Stimulated activated CD8-positive, alpha-beta memory T cell treated with anti-CD3 and anti-CD28 coated beads, Interleukin-7, amount 100 ng/mL, for 1 hour (primary cell): ENCODE measurements at places on chromosomes 6 and 20.

DNA sequence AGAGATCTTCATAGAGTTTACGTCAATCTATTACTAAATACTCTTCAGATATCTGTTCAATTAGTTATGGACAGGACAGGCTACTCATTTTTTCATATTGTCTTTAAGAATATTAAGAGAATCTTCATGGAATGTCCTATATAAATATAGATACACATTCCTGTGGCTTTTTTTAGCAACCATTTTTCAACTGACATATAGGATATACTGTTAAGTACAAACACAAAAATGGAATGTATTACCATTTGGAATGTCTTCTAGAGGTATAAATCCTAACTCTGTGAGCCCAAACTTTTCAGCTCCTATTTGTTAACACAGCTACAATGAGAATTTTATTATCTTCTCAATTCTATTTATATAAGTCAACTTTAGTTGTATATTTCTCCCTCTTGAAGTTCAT, 239.6 kb upstream of the DEFB112 start:
- no peak for DNase-seq

GRCh38 chr20:43543138-43543537, 15.7 kb upstream of the SGK2 start:
- DNase-seq: no peak

DNA sequence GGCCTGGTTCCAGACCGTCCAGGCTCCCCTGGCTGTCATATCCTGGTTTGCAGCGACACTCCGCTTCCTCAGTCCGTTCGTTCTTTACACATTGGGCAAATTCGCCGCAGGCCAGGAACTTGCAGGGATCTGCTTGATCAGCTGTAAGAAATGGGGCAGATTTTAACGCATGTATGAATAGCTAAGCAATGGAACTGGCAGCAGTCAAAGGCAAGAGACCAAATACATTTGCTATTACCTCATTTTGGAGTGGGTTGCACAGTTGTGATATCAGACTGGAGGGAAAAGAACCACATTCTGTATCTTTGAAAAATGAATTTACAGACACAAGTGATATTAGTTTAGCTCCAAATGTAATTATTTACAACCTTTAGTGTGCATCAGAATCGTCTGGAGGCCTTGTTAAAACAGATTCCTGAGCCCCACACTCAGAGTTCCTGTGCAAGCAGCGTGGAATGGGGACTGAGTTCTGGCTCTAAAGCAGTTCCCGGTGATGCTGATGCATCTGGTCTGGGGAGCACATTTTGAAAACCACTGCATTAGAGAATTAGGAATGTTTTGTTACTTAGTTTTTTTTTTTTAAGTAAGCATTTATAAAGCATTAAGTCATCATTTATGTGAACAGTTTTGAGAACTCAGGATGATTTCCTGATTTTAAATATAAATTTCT, 141.3 kb downstream of the IMPG1 start:
- no peak for DNase-seq

GRCh38 chr6:4012826-4013225, 66.1 kb downstream of the FAM217A start:
- DNase-seq: no peak

DNA sequence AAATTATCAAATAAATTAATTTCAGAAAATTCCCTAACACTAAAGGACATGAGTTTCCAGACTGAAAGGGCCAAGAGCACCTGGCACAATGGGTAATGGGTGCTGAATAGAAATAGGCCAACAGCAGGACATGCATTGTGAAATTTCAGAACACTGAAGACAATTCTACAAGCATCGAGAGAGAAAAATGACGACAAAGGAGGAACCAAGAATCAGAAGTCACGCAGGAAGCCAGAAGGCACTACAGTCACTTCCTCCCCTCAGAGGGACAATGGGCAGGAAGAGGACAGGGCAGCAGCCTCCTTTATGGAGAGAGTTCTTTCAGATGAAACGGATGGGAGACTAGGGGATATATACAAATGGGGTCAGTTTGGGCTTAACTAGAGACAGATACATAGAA, 29.6 kb downstream of the PCNA start:
- DNase-seq: no peak

DNA sequence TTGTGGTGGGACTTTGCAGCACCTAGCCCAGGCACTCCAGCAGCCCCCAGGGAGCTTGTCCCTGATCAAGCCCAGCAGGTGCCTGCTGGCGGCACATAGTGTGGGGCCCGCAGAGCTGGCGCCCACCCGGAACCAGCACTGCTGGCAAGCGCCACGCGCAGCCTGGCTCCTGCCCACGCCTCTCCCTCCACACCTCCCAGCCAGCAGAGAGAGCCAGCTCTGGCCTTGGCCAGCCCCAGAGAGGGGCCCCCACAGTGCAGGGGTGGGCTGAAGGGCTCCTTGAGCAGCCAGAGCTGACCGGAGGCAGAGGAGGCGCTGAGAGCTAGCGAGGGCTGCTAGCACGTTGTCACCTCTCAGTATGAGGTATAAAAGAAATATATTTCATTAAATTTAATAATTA, 716.5 kb upstream of the MAP3K7 start:
- no peak for DNase-seq

DNA sequence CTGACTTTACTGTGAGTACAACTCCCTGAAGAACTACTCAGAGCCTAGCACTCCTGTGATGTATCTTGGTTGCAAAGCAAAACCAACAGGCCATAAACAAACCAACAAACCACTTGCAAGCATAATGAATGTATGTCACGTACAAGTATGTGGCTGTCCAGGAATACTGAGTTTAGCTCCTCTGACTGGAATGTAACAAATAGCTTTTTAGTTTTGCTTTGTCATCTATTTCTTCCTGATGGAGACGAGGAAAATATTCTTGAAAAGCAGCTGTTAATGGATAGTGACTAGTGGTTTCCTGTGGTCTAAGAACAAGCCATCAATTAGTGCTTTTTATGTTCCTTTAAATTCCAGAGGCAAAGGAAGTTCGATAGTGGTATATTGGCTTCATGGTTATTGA, 101.9 kb upstream of the LY86 start:
- no peak for DNase-seq

GRCh38 chr6:72742001-72742673, 120.3 kb downstream of the KCNQ5 start:
- no peak for DNase-seq

DNA sequence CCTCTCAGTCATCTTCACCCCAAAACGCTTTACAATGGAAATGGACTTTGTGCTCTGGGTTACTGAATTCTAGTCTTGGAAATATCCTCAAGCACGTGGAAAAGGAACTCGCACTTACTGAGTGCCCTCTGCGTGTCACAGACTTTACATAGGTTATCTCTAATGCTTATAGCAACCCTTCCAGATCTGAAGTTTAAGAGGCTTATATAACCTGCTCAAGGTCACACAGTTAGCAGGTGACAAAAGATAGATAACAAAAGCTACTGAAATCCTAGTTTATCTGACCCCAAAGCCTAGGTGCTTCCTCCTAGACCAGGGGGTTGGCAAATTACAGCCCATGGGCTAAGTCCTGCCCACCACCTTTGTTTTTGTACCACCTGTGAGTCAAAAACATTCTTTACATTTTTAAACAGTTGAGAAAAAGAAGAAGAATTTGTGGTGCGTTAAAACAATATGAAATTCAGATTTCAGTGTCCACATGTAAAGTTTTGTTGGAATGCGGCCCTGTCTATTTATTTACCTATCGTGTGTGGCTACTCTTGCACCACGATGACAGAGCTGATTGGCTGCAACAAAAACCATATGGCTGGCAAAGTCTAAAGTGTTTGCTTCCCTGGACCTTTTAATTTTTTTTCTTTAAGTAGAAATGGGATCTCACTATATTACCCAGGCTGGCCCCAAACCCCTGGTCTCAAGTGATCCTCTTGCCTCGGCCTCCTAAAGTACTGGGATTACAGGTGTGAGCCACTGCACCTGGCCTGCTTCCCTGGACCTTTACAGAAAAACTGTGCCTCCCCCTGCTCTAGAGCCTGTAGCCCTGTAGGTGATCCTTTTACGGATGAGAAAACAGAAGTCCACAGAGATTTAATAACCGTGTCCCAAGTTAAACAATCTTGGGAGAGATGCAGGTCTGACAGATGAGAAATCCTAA, 110.2 kb upstream of the RREB1 start:
- DNase-seq: no peak

DNA sequence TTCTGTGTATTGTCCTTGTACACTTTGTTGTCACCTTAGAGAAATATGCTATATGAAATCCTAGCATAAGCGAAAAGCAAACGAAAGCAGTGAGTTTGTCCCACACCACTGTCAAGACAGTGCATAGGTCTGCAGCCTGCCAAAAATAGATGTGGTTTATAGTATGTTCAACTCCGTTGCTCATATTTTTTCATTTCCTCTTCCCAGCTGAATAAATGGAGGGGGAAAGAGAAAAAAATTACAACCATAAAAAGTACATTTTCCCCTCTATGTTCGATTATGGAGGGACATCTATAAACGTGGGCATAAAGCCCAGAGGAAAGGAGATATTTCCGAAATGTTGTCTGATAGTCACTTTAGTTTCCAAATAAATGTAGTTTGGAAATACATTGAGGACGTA, 25.8 kb downstream of the PRL start:
- no peak for DNase-seq

- no peak for DNase-seq
Measured at GRCh38 chr6:116836606-116837342, 7.9 kb upstream of the GPRC6A start.

- DNase-seq: no peak
Measured at GRCh38 chr6:48474136-48474535, 363.1 kb upstream of the PTCHD4 start.

- no peak for DNase-seq
Measured at GRCh38 chr6:5127106-5127687, 42.1 kb downstream of the PPP1R3G start.

DNA sequence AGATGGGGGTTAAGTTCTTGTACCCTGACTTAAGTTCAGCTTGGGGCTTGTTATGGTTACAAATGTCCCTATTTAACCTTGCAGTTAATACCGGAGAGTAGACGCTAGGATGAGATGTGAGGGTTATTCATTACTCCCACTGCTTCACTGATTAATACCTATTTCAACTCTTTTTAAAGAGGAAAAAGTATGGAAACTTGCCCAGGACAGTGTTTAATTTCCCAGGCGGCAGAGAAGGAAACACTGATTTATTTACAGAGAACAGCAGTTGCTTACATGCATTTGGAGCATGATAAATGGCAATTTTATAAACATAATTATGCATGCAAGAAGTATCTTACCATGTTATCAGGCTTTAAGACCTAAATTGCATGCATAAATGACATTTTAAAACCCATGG, 137.7 kb downstream of the RCAN2 start:
- no peak for DNase-seq

GRCh38 chr6:126513198-126513597, 173.3 kb downstream of the CENPW start:
- DNase-seq: no peak

- no peak for DNase-seq
Measured at GRCh38 chr6:43093436-43094289, 17.5 kb downstream of the PTK7 start.

DNA sequence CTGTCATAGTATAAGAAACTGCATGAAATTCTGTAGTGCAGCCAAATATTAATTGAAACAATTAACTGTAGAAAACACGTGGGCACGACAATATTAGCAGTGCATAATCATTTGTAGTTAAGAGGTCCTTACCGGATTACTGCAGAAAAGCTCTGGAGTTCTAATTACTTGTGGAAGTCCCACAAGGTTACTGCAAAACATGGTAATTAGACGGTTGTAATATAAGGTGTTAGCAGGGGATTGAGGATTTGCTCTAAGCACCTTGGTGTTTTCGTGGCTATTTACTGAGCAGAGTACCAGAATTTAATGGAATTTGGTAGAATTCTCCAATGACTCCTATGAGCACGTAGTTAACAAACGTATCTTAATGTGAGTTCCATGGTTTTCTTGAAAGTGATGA, 473.6 kb upstream of the AGPAT4 start:
- DNase-seq: no peak

GRCh38 chr6:40282986-40283385, 304.2 kb downstream of the LRFN2 start:
- DNase-seq: no peak

DNA sequence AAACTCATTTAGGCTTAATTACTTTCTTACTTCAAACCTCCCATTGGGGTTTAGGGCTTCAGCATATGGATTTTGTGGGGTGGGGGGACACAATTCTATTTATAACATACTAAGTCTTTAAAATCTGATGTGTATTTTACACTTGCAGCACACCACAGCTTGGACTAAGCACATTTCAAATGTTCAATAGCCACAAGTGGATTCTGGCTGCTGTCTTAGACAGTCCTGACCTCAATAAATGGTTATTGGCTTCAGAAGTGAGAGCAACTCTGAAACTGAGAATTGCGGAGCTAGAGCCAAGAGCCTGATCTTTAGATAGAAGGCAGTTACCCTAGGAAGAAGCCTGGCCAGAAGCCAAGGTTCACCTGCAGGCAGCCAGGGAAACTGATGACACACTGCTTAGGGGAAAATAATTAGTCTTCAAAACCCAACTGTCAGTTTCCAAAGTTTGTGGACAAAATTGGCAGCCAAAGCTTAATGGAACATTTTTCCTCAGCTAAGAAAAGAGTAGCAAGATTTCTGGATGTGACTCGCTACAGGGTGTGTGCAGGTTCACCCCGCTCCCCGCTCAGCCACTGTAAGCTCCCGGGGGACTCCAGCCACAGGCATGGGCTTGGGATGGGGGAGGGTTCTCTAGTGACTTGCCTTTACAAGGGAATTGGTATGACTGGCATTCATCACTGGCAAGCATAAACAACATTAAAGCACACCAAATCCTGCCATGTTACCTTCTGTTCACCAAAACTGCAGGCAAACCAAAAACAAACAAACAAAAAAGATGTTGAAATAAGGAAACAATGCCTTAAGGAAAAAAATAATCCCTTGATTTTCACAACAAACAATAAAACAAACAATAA, 219.8 kb downstream of the TFAP2A start:
- no peak for DNase-seq

DNA sequence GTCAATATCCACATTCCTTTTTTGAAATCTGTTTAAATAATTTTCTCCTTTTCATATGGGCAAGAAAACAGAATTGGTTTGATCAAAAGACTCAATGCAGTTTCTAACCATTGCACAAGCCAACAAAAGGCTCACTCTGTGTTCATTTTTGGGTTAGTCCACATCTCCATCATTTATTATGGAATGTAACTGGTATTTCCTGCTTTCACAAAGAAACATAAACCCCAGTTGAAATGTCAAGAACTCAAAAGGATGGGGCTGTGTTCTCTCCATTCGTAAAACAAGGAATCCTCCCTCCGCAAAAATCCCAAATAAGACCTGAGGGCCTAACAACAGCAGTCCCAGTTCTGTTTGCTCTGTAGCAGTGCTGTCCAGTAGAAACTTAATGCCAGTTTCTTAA, 420.9 kb downstream of the GJA1 start:
- DNase-seq: no peak

GRCh38 chr6:41715795-41716515, 19.5 kb downstream of the TFEB start:
- DNase-seq: no peak

GRCh38 chr20:14444106-14444505, 106.7 kb upstream of the FLRT3 start:
- no peak for DNase-seq

DNA sequence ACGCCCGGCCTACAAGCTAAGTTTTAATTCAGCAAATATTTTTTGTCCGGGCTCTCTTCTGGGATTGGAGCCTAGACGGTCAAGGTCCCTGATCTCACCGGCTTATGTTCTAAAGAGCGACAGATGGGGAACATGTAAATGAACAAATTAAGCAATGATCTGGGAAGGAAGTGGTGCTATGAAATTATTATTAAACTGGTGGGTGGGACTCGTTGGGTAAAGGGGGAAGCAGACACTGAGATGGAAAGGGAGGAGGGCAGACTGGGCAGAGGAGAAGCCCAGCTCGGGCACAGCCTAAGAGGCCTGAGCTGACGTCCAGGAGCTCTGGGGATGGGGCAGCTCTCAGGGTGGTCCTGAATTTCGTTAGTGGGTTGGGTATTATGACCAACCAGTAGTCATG, 81.8 kb upstream of the AGPAT4 start:
- no peak for DNase-seq
